ENCODE measurements at places on chromosomes 4 and X.

DNA sequence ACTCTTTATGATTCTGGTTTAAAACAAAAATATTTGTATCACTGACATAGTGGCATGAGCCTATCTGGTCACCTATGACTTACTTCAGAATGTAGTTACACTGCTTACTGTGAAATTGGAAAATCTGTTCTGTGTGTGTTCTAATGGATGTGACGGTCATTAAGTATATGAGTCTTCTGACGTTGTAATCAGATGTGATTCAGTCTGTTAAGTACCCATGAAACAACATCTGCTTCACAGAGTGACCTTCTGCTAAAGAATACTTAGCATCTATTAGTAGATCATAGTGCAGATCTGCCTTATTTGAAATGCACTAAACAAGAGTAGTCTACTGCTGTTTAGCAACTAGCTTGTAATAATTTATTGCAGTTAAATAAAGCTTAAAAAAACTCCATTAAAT lies 317.1 kb downstream of the DCTD start:
- DNase-seq: no peak

DNA sequence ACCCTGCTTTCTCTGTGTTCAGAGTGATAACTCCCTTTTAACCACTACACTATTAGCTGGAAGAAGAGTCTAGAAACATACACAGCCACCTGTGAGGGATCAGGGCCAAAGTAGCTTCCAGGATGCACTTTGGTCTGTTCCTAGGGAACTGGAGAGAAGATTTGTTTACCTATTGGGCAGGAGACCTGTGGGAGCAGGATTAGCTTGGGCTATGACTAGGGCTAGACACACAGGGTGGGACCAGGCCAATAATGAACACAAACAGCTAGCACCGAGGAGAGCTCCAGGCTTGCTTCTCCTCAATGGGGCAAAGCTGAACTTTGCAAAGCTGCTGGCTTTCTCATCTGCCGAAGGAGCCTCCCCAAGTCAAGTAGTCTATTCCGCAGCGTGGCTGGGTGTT lies 24.4 kb upstream of the MAP7D3 start:
- DNase-seq: no peak

DNA sequence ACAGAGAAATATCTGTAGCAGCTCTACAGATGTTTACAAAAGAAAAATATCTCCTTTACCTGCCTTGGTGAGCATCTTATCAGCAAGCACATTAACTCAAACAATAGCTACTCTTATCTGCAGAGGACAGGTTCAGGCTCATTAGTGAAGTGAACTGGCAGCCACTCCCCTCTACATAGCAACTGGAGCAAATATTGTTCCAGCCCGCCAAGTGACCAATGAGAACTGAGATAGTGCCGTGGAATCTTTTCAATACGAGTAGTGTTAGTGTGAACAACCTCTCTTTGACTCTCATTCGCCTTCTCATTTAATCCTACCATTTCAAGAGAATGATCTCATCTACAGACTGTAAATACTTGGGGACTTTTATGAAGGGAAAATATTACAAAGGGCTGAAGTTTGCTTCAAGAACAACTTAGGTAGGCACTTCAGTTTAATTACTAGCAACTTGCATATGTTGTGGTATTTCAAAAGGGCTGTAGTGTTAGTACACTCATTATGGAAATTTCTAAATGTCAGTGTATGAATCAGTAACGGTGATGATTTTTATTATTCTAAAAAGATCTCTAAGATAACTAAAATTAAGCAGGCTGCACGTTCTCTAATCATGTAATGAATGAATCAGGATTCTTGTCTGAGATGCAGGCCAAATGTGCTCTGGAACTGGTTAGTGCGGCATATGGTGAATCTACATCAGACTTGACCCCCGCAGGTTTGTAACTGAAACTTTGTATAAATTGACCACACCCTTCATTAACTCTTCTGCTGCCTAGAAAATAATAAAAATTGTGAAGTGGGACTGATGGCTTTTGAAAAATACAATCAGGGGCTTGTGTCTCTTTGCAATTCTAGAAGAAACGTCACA lies 72.4 kb downstream of the PALLD start:
- DNase-seq: no peak

- no peak for DNase-seq
Observed at GRCh38 chr4:173793937-173794510, 264.0 kb upstream of the HAND2 start.

GRCh38 chr4:88043001-88043400 lies 35.6 kb downstream of the PKD2 start:
- DNase-seq: no peak

GRCh38 chrX:115889121-115889890 lies 281.2 kb upstream of the AGTR2 start:
- DNase-seq: no peak

- no peak for DNase-seq
Observed at GRCh38 chr4:54542119-54542438, 115.7 kb upstream of the KIT start.
